OCI-LY7 (cell line): ENCODE measurements at places on chromosomes 6 and 20. TPM values are rescaled to one million over a fixed set of nuclear protein-coding genes. Genes with fewer than 3 reads are reported as not detected.
A peak's percentile ranks its signal among the peaks of the same experiment; 100 is the strongest.

DNA sequence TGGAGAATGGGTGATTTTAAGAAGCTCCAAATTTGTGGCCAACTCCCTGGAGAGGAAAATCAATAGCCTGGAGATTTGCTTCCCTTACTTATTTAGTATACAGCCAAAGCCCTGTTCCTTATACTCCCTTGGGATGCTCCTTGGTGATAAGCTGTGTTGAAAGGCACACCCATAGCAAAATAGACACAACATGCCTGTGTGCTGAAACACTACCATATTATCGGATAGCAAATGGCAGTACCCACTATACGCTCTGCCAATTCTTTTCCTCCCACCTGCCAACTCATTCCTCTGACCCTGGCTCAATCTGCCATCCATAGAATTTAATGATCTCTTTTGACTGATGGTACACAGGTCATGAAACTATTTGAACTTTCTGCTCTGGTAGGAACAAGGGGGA, 98.2 kb downstream of the CLIC5 start:
- DNase-seq = no peak

DNA sequence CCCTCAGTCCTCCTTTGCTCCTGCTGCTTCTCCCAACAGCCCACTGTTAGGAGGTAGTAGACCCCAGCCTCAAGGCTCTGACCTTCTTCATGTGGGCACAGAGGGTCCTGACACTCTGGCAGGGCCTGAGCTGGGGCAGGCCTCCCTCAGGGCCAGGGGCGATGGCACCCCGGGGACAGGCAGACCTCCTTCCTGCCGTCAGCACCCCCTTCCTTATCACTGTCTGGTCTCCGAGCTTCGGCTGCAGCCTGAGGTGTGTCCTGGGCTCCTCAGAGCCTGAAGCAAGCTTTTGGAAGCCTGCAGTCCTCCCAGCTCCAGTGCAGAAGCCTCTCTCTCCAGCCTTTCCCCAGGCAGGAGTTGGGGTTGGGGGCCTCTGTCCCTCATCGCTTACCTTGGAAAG, 22.0 kb downstream of the SPDEF start:
- DNase-seq = no peak

DNA sequence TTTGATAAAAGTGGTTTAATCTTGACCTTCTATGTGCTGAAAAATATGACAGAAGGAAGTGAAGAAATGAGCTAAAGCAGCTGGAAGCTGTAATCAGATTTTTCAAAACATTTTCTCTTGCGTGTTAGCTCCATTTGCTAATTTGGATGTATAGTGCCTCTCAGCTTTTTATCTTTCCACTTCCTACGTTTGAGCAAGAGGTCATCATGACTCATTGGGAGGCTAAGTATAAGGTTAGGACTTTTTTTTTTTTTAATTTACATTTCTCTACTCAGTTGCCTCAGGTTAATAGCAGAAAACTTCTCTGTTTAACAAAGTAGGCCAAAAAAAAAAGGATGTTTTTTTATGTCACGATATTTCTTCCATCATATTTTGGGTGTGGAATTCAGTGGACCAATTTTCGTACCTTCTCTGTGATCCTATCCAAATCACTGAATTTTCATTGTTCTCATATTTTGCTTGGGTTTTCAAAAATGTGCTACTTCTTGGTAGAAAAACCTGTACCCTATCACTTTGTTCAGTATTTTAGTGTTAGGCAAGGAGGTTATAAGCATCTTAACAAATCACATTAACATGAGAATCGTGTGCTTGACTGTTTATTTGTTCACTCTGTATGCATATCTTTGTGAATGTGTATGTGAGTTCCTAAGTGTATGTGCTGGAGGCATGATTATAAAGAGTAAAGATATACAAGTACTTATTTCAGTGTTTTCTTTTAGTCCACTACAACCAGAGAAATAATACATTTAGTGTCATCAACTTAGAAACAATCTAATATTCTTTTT, 1028.3 kb upstream of the EYS start:
- DNase-seq = no peak

DNA sequence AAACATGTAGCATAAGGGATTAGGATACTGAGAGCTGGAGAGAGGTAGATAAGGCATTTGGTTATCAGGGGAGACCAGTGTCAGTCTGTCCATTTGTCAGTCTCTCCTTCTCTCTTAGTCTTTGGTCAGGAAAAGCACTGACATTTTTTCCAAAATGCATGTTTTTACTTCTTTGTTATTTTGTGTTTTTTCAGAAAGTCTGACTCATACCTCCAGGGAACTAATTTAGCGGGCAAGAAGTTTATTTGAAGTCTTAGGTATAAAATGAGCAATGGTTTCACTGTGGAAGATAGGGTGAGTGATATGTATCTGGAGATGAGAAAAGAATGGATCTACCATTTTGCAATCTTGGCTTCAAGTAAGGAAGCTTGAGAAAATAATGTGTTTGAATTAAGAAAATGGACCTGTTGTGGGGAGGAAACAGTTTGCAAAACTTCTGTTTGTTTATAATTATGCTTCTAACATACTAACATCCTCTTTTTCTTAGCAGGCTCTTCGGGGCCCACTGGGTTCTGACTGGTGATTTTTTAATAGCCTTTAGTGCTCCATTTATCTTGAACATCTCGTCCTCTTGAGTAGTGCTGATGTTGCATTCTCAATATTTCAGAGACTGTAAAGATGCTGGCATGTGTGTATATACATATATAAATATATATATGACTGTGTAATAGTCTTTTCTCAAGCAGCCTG, 66.9 kb upstream of the FABP7 start:
- no peak for DNase-seq

- peak; percentile 37 for DNase-seq
Observed at GRCh38 chr20:63215101-63216040, 560 bp downstream of the YTHDF1 start.

- DNase-seq = no peak
Observed at GRCh38 chr20:32234135-32234808, 26.6 kb downstream of the POFUT1 start.

- DNase-seq = no peak
Observed at GRCh38 chr20:56630086-56630493, 984 bp downstream of the TFAP2C start.

- no peak for DNase-seq
Observed at GRCh38 chr6:114064862-114065261, 93.9 kb upstream of the HDAC2 start.

DNA sequence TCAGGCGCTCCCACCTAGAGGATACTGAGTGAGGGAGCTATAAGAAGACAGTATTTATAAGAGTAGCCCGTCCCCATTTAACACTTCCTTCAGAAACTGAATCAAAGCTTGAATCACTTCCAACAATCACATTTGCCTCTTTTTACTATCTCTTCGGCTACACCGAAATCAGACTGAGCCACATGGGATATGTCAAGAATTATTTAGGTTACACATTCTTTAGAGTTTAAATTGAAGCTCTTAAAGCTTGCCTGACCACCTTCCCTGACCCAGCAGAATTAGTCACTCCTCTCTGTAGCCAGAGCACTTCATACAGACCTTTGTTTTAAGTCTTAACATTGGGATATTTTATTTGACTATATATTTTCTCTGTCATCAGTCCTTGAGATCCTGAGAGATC, 163.7 kb downstream of the MAFB start:
- no peak for DNase-seq

DNA sequence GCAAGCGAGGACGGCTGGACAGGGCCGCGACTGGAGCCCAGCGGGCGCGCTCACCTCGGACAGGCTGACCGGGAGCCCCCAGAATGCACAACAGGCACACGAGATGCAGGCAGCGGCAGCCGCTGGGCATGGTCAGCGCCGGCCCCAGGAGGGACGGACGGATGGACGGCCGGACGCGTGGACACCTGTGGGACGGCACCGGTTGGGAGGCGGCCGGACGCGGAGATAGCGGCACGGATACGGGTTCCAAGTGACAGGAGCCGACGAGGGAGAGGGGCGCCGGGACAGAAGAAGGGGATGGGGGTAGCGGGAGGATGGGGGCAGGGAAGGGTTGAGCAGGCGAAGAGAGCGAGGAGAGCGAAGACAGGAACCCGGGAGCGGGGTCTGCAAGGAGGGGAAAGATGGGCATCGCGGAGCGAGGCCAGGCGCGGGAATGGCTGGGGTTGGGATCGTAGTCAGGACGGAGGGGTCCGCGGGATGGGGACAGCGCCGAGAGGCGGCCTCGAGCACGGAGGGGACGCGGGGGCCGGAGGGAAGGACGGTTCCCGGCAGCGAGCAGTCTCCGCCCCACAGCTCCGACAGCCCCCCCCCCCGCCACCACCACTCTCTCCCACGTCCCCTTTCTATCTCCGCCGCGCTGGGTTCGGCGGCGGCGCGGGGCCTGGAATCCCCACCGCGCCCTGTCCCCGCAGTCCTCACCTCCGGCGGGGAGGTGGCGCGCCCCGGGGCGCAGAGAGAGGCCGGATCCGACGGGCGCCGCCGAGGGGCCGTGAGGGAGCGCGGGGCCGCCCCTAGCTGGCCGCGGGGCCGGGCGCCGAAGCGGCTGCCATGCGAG, 435 bp downstream of the DLK2 start:
- no peak for DNase-seq

- no peak for DNase-seq
Observed at GRCh38 chr6:164130151-164130550, 715.6 kb downstream of the QKI start.

- DNase-seq = no peak
Observed at GRCh38 chr6:56649053-56649769, 6.5 kb upstream of the DST start.

GRCh38 chr6:121597654-121598053, 162.2 kb downstream of the GJA1 start:
- DNase-seq = no peak

- DNase-seq = no peak
Observed at GRCh38 chr6:137870308-137870644, 3.2 kb downstream of the TNFAIP3 start.

DNA sequence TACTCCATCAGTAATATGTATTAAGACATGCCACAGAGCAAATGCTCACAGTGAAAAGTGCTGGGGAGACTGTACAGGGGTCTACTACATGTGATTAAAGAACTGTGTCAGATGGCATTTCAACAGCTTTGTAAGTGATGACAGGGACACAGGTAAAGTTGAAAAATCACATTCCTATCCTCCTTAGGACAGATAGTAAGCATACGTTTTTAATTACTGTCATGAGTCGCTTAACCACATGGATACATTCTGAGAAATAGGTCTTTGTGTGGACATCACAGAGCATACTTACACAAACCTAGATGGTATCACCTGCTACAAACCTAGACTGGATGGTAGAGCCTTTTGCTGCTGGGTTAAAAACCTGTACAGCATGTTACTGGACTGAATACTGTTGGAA, 645.8 kb upstream of the AGPAT4 start:
- DNase-seq = no peak

DNA sequence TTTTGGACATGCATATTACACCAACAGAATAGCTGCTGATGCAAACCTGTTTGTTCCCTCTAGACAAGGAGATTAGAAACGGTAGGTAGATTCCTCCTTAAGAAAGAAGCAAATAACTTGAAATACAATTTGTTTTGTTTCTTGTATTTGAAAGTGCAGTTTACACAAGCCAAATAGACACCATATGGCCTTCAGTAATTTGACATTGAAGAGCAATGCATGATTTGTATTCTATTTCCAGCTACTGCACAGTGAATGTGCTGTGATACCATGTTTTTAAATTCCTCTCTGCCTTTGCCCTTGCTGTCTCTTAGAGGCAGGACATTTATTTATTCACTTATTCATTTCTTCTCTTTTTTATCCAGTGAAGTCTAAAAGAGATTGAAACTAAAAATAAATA, 31.9 kb upstream of the ANKEF1 start:
- no peak for DNase-seq

- no peak for DNase-seq
Observed at GRCh38 chr6:116866281-116866871, 10.7 kb upstream of the RFX6 start.

DNA sequence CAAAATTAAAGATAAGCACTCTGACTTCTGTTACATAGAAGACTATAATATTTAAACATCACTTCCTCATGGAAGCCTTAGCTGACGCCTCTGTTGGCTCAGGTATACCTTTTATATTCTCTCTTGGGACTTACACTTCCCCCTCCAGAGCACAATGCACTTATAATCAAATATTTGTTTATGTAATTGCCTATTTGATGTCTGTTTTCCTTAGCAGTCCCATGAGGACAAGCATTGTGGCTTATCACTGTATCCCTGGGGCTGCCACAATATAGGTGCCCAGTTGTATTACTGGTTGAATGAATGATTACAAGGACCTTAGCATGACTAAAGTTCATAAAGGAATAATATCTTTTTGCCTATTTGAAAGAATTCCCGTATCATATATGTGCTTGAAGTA, 186.7 kb upstream of the VGLL2 start:
- no peak for DNase-seq

GRCh38 chr6:35475573-35475972, 7.4 kb downstream of the RPL10A start:
- DNase-seq = no peak

DNA sequence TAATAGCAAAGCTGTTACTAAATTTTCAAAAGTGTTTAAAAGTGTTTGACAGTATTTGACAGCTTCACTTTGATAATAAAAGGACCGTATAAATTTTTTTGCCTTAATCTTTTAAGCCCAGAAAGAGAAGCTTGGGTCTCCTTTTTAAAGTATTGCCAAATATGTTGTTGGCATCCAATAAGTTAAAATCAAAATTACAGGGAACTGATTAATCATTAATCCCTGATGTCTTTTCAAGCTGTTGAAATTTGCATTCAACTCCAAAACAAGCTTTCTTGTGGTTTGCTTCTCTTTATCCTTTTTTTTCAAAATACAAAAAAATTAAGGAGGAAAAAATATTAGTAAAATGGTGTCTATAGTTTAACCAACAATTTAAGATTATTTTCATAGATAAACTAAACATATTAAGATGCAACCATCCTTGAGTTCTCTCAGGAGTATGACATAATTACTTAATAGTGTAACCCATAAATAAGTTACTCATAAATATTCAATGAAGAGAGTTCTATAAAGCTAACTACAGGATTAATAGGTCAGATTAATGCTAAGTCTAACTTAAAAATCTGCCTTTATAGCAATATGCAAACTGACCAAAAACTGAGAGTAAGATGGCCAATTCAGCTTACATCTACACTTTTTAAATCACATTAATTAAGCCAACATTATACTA, 27.0 kb upstream of the CALHM6 start:
- DNase-seq = no peak

MYLK4 gene
- total RNA-seq = 0.24 and 0.36 TPM in 2 replicates

PIM1 gene
- 24.7 and 35.8 TPM in 2 replicates for total RNA-seq

EFCAB8 gene
- not detected in 2 replicates for total RNA-seq

FKBP5 gene
- total RNA-seq = 79.1 and 81.4 TPM in 2 replicates

PRRT1 gene
- 2.4 and 3.5 TPM in 2 replicates for total RNA-seq

NMBR gene
- total RNA-seq = not detected in 2 replicates

PHACTR1 gene
- total RNA-seq = 15.4 and 25.1 TPM in 2 replicates

FOXC1 gene
- not detected in 2 replicates for total RNA-seq

TBC1D20 gene
- total RNA-seq = 17.4 and 19.0 TPM in 2 replicates

EPPIN gene
- not detected in 2 replicates for total RNA-seq

BMP7 gene
- 2.2 and 3.7 TPM in 2 replicates for total RNA-seq
